ENCODE measurements at places on chromosomes 2 and 18.

- no peak for DNase-seq
Observed at GRCh38 chr2:14306268-14306861, 326.2 kb upstream of the LRATD1 start.

DNA sequence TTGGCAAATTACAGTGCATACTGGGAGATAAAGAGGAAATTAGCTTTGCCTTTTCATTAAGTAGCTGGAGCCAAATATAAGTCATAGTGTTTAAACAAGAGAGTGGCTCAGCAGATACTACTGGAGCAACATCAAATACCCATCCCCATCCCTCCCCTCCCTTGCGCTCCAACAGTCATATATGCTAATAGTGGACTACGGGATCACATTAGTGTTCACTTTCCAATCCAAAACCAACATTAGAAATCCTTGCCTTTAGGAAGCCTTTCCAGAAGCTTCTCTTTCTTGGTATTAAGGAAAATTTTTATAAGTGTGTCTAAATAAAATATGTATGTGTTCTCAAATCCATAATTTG is 1669.3 kb downstream of the SUCLG1 start:
- DNase-seq: no peak

- no peak for DNase-seq
Observed at GRCh38 chr2:233359823-233360222, 5.5 kb downstream of the DGKD start.

DNA sequence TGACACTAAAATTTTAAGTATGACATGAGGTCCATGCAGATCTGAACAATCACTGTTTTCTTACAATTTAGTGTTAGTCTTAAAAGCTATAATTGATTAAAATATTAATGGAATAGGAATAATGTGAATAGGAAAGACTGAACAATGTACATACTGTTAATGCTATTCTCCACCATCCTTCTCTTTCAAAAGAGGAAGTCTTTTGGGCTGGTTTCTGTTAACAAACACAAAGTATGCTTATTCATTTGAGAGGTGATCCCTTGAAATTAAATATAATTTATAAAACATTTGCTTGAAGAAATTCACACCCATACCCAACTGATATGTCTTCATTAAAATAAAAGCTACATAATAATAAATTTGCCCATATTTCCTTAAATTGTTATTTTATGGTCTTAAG is 2.3 kb downstream of the STPG4 start:
- no peak for DNase-seq

DNA sequence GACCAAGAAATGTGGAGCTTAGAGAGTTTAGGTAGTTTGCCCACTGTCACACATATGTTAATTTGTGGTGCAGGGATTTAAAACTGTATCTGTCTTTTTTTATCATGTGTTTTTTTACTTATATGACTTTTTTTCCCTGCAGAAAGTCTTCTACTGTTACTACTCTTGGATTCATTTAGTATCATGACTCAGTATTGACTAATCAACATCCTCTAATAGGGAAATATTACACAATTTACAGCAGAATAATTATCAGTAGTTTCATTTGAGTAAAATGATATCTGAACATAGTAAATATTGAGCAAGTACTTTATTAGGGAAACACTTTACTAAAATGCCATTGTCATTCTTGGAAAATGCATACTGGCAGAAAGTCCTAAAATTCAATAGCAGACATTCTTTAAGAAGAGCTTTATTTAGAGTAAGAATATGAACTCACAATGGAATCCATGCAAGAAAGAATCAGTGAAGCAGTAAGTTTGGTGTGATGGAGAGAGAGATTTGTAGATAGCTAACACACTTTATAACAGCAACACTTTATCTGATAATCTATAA is 425.9 kb upstream of the SLC8A1 start:
- no peak for DNase-seq

- no peak for DNase-seq
Observed at GRCh38 chr18:48753691-48754090, 197.1 kb downstream of the SMAD7 start.

DNA sequence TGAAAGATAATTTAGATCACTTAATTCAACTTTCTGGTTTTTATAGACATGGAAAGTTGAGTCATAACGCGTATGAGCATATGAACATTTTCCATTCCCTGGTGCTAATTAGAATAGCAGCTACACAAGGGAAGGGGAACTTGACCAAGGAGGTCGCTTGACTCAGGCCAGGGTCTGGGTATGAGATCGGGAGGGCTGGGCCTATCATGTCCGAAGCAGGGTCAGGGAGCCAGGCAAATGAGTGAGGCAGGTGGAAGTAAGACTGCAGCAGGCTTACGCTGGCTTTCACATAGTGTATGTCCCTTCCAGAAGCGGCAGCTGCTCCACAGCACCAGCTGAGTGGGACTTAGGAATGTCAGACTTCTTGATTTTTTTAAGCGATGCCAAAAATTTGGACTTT is 14.7 kb downstream of the RALB start:
- DNase-seq: no peak

DNA sequence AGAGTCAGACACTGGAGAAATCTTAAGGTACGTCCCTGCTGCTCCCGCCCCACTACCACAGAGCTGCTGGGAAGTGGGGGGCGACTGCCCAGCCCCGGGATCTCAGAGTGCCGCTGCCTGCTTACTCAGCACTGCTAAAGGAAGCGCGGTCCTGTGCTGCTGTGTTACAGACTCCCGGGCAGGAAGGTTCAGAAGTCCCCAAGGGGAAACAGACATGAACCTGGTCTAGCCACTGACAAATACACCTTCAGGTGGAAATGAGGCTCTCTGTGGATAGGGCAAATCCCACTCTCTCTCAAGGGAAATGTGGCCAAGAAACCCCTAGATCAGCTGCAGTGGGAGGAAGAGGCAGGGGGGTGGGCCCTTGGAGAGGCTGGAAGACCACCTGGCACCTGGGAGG is 13.7 kb downstream of the MTERF4 start:
- DNase-seq: no peak

DNA sequence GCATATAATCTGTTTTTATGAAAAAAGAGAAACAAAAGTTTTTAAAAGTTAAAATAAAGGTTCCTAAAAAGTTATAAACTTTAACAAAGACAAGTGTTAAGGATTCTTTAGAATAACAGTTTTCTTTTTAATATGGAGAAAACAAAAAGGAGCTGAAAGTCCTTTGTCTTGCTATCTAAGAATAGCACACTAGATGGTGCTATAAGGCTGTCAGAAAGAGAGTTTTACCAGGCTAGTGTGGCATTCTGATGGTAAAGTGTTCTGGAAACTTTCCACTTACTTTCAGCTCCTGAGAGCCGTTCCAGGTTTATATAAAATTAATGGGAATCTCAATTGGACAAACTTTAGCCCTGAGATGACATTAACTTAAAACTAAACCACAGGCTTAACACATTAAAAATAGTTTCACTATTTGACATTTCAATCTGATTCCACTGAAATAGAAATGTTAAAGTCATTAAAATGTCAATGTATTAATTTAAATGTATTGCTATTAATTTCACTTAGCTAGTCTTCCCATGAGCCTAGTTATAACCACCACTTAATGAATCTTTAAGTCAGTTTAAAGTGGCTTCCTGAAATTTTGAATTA is 3.7 kb downstream of the FBXO48 start:
- DNase-seq: no peak

DNA sequence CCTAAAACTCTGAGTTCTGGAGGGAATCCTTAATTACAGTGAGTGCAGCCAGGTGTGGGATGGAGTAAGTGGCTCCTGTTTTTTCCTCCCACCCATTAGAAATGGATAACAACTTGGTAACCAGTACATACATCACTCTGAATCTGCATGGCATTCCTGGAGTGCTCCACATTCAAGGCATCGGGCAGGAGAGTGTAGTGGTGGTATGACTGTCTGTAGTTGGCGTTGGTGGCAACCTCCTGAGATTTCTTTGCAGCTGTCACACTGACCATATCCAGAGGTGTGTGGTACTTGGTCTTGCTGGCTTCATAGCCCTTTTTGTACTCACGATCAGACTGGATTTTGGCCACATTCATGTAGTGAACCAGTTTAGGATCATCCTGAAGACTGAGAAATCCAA is 68.3 kb downstream of the NEB start:
- DNase-seq: no peak

DNA sequence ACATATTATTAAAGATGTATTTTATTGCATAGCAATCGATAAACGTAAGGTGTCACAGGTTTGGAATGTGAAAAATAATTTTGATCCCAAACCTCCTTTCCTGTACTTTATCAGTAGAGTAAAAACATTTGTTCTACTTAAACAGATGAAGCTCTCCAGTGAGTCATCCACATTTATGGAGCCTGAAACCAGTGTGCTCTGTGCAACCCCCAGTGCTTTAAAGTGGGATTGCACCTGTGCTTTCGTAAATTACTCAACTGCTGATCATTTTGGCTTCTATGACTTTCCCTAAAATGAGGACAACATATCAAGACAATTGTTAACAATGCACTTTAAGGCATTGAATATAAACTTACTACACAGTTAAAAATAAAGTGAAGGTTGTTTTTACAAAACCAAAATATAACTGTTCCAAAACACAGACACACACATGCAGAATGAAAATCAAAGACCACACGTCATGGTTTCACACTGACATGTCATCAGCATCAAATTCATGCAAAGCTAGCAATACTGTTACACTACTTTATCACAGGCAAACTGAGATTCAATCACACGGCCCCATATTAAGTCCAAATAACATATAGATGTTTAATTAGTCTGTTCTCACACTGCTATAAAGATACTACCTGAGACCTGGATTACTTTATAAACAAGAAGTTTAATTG is 9.7 kb downstream of the TMEM18 start:
- peak; percentile 16 for DNase-seq

GRCh38 chr2:162058973-162059668 is 14.9 kb downstream of the DPP4 start:
- DNase-seq: no peak

GRCh38 chr2:226137201-226137811 is 662.3 kb downstream of the IRS1 start:
- DNase-seq: no peak

DNA sequence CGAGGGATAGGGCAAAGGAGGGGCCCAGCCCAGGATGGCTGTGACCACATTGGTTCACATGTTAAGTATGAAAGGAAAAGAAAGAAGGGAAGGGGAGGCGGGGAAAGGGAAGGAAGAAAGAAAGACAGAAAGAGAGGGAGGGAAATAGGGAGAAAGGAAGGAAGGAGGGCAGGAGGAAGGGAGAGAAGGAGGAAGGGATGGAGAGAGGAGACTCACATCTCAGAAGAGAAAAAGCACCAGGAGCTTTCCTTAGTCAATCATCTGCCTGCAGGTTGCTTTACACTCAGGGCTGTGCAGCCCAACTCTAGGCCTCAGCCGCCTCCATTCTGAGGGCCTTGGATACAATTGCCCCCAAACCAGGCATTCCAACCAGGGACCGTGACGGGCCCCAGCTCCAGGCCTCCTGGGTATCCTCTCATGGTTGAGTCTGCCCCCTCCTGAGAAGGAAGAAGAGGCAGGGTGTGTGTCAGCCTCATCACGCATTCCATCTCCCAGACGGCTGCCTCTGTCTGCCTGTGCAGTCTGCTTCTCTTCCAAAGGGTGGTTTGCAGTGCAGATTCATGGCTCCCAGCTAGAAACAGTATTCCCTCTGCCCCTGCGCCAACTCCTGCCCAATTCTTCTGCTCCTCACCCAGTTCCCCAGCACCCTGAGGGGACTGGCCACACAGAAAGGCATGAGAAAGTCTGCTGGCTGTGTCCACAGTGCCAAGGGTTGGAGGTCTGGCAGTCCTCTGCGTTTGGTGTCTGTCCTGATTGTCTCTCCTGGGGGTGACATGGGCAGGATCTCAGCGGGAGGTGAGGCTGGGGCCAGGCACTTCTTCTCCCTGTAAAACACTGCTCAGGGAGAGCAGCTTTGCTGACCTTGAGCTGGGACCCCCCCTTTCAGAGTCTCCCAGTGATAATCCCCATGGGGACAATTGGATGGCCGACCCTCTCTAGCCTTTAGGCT is 163.3 kb downstream of the SMAD7 start:
- no peak for DNase-seq
